Stimulated activated CD4-positive, alpha-beta T cell treated with anti-CD3 and anti-CD28 coated beads, Interleukin-12 subunit alpha, Interleukin-12 subunit beta, amount 100 ng/mL, for 4 hours (primary cell): ENCODE measurements at places on chromosomes 12 and 14.

DNA sequence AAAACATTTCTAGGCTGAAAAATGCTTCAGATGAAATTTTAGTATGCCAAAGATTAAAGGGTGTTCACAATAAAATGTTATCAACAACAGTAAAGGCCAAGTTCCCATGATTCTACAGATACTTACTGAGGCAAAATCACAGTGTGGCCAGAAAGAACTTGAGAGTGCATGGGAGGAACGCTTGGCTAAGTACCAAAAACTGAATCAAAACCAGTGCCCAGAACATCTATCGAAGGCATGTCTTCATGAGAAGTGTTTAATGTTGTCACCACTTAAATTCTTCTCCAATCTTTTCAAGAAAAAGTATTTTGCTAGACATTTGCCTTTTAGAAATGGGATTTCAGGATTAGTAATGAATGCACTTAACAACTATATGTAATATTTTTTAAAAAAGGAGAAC is 41.5 kb downstream of the KIF21A start:
- no peak for DNase-seq

DNA sequence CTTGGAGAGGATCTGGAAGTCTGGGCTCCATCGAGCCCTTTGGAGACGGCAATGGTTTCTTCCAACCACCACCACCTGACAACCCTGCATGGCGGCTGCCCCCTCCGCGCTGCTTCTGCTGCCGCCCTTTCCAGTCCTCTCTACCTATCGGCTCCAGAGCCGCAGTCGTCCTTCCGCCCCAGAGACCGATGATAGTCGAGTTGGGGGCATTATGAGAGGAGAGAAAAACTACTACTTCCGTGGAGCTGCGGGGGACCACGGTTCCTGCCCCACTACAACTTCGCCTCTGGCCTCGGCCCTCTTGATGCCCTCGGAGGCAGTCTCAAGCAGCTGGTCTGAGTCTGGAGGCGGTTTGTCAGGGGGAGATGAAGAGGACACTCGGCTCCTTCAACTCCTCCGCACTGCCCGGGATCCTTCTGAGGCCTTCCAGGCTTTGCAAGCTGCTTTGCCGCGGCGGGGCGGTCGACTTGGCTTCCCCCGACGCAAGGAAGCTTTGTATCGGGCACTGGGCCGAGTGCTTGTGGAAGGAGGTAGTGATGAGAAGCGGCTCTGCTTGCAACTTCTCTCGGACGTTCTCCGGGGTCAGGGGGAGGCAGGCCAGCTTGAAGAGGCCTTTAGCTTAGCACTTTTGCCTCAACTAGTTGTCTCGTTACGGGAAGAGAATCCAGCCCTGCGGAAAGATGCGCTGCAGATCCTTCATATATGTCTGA is 499 bp downstream of the TOGARAM1 start:
- DNase-seq: peak; percentile 10

GRCh38 chr14:26917086-26917485 is 319.3 kb upstream of the NOVA1 start:
- no peak for DNase-seq

GRCh38 chr12:62720661-62721330 is 214.2 kb downstream of the PPM1H start:
- DNase-seq: no peak

DNA sequence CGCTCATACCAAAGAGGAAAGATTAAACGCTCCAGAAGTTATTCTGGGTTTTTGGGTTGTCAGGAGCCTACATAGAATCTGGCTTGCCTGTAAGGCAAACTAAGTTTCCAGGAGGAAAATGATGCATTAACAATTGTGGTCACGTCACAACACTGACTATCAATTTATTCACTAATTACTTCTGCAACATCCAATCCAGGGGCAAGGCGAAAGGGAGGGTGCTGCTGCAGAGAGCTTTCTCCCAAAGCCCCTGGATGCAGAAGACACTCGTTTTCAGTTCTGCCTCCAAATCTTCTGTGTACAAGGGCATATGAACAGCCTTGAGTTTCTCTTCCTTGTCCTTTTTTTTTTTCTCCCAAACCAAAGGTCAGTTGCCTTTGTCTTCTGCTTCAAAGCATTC is 10.5 kb upstream of the SRRM4 start:
- no peak for DNase-seq

GRCh38 chr12:90407841-90408240 is 547.1 kb downstream of the CCER1 start:
- no peak for DNase-seq
